ENCODE measurements at places on chromosomes 4 and X.
A peak's percentile ranks its signal among the peaks of the same experiment; 100 is the strongest.

DNA sequence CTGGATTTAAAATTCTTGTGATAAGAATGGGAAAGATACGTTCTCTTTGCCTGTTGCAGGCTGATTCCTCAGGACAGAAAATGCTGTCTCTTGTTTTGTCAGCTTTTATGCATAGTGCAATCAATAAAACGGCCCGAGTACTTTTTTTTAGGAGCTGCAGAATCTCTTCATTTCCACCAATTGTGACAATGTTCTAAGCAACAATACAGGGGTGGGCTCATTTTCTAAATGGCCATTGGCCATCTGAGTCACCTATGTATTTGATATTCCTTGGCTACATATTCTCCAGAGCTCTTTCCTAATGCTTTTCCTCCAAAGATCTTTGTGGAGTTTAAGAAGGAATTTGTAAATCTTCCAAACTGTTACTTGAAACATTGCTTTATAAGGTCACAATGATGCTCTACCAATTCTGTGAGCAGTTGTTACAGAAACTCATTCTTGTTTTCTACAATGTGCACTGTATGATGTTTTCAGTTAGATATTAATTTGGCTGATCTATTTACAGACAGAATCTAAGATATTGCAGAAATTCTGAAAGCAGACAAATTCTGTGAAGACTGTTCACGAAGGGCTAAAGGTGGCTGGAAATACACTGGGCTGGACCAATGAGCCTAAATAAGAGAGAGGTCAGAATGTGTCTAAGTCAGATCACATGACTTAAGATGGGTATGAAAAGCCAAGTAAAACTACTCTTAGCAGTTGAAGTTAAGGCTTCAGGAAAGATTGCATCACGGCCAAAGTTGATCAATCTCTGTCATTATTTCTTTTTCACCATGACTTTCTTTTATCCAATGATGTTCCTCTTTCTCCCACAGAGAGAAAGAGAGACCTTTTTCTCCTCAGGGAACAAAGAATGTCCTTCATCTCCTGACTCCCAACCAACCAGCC, 33.4 kb downstream of the TAPT1 start:
- no peak for DNase-seq

DNA sequence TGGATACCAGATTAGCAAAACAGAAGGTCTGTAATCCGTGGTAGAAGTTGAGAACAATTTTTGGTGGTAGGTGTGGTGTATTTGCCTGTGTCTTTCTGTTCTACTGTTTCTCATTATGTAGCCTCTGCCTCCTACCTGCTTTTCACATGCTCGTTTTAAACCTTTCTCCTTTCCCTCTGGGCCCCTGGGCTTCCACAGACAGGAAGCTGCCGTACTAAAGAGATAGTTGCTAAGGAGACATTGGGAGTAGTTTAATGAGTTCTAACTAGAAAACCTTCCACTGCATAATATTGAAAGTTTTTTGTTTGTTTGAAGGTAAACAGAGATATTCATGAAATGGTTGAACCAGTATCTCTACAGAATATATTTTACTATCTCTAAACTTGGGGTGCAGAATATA, 107.8 kb downstream of the STOX2 start:
- DNase-seq = no peak

DNA sequence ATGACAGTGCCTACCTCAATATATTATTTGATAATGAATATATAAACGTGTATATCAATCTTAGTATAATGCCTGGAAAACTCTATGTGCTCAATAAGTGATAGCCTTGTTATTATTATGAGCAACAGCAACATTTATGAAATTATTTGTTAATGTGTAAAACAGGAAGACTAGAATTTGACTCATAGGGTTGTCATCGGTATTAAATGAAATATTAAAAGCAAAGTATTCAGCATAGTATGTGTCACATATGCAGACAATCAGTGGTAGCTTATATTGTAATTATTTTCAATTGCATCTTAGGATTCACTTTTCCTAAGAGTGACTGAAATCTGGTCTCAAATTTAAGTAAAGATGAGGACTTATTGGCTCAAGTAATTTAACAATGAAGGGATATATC, 24.6 kb downstream of the SPANXD start:
- no peak for DNase-seq

DNA sequence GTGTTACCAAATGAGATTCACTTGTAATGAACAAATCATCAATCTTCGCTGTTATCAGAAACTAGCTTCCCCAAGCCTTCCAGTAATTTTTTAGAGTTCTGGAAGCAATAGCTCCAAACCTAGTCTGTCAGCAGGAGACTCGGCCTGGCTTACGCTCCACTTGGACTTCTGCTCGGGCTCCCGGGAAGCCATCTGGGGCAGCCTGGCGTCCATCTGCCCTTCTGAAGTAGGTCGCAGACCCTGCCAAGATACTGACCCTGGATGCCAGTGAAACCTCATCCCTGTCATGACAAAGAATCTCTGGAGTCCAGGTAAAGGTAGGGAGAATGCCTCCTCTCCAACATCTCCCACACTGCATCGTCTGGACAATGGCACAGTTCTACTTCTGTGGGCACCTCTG, 493.8 kb upstream of the ZFP42 start:
- no peak for DNase-seq

DNA sequence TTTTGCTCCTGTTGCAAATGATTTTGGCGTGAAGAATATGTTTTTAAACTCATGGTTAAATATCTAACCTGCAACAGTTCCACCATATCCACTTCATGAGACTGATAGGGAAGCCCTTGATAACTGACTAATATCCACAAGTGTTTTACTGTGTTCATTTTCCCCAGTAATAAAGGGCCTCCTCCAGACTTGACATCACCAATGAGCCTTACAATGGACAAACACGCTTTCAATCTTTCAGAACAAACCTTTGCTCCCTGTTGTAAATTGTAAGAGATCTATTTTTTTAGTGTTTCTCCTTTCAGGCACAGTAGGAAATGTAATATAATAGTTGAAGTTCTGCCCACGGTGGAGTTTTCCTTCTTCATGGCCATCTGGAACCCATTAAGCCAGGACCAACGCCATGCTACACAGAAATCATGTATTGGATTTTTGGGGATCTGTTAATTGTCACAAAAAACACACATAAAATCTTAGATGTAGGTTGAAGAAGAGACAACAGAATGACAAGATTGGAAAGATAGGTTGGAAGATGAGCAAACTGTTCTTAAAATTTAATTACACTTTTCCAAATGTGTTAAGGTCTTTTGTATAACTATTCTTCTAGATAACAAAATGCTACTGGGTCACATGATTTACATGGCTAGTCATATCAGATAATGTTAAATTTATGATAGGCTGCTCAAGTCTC, 1030.1 kb downstream of the FSTL5 start:
- DNase-seq = no peak

GRCh38 chrX:103904301-103904700, 58.1 kb upstream of the TMSB15B start:
- DNase-seq = no peak

GRCh38 chrX:68060506-68061205, 372.6 kb downstream of the OPHN1 start:
- DNase-seq = no peak

DNA sequence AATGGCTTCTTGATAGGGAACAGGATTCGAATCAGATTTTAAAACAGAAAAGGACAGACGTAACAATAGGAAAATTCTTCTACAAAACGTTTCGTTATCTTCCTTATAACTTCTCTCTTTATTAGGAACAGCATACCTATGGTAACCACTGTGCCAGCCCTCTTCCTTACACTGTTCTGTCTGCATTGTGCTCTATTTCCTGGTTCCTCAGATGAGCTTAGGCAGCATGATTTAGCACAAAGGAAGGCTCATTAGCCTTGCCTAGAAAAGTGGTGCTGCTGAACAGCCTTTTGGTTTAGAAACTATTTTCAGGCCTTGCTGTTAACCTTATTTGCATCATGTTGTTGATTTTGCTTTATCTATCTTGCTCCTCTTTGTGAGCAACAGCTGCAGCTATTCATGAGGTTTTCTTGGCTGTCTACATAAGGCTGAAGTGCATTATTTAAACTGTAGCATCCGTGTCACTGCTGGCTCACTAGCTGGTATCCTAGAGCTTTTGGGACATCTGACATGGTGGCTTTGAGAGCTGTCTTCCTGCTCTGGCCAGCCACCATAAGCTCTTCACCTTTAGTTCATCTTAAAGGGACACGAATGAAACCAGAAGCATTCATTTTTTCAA, 69.9 kb upstream of the NRK start:
- no peak for DNase-seq

- DNase-seq = no peak
Observed at GRCh38 chrX:71154641-71155040, 10.0 kb downstream of the NLGN3 start.

- DNase-seq = peak; percentile 59
Observed at GRCh38 chrX:71652405-71652804, 14.9 kb upstream of the LOC101059915 start.

DNA sequence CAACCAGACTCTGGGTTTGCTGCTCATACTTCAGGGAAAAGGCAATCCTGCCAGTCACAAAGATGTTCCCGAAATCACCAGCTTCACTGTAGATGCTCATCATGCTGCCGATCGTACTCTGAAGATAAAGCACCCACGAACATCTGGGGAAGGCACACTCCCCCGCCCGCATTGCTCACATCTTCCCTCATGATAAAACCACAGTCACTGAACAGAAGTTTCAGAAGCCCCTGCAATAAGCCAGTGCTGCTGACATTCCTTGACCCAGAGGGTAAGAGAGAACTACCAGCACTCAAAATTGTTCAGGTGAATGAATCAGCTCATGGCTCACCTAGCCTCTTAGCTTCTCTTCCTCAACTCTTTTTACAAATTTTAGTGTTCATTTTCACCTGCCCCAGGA, 43.1 kb downstream of the SRPX2 start:
- DNase-seq = no peak

GRCh38 chr4:76950956-76951671, 1.6 kb downstream of the SEPTIN11 start:
- DNase-seq = peak; percentile 52

DNA sequence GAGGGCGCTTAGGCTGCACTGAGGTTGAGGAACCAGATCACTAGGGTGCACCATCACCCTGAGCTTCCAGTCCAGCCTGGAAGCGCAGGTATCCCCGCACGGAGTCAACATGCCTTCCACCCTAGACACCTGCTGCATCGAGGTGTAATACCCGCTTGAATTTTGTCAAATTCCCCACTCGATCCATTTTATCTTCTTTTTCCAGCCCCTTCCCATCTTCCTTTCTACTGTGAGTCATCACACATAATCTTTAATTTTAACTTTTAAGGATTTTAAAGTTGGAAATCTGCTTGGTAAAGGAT, 821 bp downstream of the PLK4 start:
- no peak for DNase-seq

DNA sequence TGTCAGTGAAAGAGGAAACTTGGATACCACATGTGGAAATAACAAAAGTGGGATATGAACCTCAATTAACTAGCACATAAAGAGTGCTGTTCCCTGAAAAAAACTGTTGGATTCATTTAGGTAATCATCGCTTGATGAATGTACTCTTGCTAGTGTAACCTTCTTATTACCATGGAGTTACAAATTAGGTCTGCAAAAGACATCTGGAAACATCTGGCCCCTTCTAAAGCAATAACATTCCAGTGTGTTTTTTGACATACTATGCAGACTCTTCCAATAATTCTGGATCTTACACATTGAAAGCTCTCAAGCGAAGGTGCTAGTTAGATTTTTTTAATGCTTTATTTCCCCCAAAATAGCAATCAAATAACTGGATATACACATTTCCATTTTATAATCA, 134.6 kb downstream of the ATP10D start:
- no peak for DNase-seq

- peak; percentile 90 for DNase-seq
Observed at GRCh38 chr4:158809611-158810486, 41.0 kb downstream of the FNIP2 start.

- DNase-seq = peak; percentile 20
Observed at GRCh38 chr4:139633661-139634060, 32.0 kb upstream of the MGST2 start.

DNA sequence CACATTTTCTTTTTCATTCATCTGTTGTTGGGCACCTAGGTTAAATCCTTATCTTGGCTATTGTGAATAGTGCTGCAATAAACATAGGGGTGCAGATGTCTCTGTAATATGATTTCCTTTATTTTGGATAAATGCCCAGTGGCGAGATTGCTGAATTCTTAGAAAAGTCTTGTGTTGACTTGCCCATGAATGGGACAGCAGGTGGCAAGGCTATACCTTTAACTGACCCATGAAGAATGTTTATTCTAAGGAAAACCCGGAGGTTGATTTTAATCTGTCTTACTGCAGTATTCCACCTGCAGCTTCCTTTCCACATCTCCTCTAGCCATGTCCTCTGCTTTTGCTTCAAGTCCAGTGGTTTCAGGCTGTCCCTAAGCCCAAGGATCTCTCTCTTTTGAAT, 220.6 kb downstream of the SNCA start:
- no peak for DNase-seq

- DNase-seq = no peak
Observed at GRCh38 chrX:68665502-68665901, 18.0 kb downstream of the STARD8 start.

- DNase-seq = no peak
Observed at GRCh38 chr4:120434756-120435155, 368.1 kb upstream of the MAD2L1 start.

DNA sequence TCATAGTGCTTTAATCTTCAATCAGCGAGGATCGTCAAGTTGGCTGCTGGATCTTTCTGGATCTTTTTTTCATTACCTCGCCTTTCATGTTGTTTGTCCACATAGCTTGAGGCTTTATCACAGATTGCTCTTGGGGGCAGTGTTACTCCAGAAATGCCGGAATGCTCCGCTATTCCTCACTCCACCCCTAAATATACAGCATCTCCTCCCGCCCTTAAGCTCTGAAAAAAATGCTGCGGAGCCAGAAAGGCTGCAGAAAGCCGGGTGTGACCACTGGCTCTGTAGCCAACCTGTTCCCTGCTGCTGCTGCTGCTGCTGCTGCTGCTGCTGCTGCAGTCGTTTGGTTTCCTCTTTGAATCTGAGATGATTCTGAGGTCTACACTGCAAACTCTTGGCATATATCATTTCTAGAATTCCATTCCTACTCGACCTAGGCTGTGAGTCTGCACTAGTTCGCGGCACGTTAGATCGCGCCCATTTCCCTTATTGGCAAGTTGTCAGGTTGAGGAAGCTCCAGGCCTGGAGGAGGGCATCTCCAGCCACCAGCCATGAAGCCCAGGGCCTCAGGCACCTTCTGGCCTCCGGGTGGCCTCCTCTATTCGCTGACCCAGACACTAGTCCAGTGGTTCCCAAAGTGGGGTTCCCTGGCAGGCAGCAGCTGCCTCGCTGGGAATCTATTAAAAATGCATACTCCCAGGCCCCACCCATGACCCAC, 34.2 kb downstream of the WDR13 start:
- peak; percentile 87 for DNase-seq

GRCh38 chr4:105674011-105674410, 34.5 kb downstream of the INTS12 start:
- no peak for DNase-seq

- no peak for DNase-seq
Observed at GRCh38 chrX:82127228-82128123, 925.6 kb downstream of the SH3BGRL start.

DNA sequence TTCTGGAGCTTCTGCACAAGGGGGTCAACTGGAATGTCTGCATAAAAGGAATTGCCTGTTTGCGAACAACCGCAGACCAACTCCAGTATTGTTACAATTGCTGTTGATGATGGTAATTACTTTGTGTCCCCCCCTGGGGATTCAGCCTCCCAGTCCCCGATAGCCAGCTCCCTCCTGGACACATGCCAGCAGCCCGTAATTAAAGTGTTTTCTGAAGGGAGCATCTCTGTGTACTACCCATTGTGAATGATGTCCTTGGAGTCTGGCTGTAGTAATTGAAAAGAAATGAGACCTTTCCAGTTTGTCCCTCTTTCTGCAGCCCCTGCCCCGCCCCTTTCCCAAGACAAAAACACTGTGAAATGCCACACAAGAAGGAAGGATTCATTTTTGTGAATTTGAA, 377.1 kb upstream of the LCORL start:
- no peak for DNase-seq

GRCh38 chr4:86921608-86922252, 13.1 kb upstream of the AFF1 start:
- no peak for DNase-seq
